Activated T-cell treated with anti-CD3 and anti-CD28 coated beads, Interleukin-2, amount 50 U/mL, for 4 hours (primary cell): ENCODE measurements at places on chromosomes 13 and 19. TPM values are rescaled to one million over a fixed set of nuclear protein-coding genes. Genes with fewer than 3 reads are reported as not detected.

- no peak for DNase-seq
Measured at GRCh38 chr19:34359954-34360315, 5.1 kb upstream of the GPI start.

DNA sequence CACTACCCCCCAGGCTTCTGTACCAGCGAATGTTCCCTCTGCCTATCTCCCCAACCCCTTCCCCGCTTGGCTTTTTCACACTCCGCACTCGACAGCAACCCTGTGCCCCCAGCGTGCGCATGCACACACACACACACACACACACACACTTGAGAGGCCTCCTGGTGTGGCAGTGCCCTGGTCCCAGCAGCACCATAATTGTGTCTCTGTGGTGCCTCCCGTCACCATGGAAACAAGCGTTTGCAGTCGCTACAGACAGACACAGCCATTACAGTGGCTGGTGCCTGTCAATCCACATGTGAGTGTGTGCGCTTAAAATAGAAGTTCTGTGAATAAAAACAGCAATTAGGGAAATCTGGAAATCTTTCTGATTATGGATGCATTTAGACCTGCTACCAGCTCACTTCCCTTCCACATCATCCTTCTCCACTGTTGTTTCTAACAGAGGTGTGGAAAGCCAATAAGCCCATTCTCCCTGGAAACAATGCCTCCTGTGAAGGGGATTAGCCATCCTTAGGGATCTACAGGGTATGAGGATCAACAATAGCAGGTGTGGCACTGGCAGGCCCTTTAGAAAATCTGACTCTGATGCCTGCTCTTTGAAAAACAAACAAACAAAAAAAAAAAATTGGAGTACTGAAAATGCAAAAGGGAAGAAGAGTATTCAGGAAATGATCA, 146.3 kb downstream of the DCLK1 start:
- DNase-seq: no peak

DNA sequence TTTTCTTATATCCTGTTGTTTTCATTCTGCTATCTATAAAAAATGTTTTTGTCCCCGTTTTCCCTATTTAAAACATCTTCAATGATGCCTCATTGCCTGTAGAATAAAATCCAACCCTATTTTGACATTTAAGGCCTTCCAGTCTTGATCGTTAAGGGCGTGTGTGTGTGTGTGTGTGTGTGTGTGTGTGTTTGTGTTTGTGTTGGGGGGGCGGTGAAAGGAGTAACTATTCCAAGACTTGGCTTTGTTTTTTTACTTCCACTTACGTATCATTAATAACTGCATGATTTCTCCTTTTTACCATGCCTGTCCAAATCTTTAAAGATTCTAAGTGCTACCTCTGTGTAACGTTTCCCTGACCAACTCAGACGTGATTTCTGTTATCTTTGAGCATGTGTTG, 784 bp downstream of the PIBF1 start:
- DNase-seq: no peak

GRCh38 chr13:43905435-43906031, 25.8 kb downstream of the LACC1 start:
- no peak for DNase-seq

DNA sequence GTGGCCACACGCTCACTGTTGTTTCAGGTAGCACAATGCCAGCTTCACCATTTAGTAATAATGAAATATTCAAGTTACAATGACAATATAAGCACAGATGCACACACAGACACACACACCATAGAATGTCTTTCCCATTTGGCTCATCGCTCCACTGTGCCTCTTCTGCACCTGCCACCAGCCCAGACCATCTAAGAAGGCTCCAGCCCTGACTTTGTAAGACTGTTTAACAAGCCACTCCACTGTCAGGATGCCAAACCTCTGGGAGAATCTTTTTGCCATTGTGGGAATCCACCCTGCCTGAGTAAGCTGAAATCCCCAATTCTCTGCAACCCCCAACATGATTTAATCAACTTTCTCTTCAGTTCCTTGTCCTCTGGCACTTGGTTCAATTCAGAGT, 60.6 kb downstream of the LHFPL6 start:
- no peak for DNase-seq

DNA sequence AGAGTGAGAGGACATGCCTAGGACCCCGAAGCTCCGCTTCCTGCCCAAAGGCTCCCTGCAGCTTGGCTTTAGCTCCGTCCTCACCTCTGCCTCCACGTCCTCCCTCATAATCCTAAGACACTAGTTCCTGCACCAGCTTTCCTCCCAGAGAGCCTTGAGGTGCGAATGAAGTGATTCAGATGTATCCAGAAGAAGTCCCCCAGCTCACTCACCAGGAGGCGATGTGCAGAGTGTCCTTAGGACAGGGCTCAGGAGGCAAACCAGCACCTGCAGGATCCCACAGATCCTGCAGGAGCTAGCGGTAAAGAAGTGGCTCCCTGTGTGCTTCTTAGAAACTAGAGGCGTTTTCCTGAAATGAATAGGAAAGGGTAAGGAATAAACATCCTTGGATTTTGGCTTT, 109.7 kb downstream of the HSPH1 start:
- DNase-seq: no peak

- no peak for DNase-seq
Measured at GRCh38 chr19:29483944-29484581, 41.7 kb upstream of the VSTM2B start.

- no peak for DNase-seq
Measured at GRCh38 chr13:49098198-49098597, 121.9 kb upstream of the MLNR start.

The SULT2B1 gene
- not detected for total RNA-seq

The ARHGEF1 gene
- 286 TPM for total RNA-seq

The TRPM4 gene
- 0.37 TPM for total RNA-seq
